ENCODE measurements at places on chromosomes 5 and 9.

GRCh38 chr9:15961217-15961616 lies 408.4 kb downstream of the CCDC171 start:
- no peak for DNase-seq

DNA sequence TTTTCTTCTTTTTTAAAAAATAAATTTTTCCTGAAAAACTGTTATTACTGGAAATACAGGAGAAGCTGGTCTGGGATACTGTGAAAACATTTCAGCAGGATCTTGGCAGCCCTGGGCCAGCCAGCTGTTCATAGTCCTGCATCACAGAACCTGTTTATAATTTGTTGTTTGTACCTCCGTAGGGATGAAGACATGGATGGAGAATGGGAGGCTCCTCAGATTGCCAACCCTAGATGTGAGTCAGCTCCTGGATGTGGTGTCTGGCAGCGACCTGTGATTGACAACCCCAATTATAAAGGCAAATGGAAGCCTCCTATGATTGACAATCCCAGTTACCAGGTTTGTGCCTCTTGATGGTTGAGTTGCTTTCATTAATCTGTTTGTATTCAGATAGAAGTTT lies 12.4 kb upstream of the MAML1 start:
- no peak for DNase-seq

DNA sequence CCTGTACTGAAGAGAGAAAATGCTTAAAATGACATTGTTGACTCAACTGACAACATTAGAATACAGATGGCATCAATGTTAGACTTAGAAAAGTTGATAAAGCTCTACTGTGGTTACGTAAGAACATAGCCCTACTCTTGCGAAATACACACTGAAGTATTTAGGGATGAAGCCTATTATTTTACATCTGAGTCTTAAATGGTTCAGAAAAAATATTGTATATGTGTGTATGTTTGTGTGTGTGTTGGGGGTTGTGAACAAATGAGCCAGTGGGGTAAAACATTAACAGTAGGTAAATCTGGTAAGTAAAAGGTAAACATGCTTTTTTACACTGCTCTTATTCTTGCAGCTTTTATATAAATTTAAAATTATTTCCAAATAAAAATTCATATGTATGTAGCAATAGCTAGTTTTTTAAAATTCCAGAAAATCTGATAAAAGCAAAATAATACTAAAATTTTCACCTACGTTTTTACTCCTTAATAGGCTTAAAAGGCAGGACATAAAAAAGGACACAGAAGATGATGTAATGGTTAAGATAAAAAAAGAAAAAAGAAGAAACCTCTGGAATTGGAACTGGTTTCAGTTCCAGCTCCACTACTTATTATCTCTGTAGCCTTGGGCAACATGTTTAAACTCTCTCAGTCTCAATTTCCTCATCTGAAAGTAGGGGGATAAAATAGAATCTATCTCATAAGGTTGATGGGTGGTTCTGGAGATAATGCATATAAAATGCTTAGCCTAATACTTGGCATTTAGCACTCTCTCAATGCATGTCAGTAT lies 44.3 kb downstream of the GARNL3 start:
- DNase-seq: no peak

- DNase-seq: no peak
Observed at GRCh38 chr5:93579692-93580062, 1.3 kb downstream of the NR2F1-AS1 start.

DNA sequence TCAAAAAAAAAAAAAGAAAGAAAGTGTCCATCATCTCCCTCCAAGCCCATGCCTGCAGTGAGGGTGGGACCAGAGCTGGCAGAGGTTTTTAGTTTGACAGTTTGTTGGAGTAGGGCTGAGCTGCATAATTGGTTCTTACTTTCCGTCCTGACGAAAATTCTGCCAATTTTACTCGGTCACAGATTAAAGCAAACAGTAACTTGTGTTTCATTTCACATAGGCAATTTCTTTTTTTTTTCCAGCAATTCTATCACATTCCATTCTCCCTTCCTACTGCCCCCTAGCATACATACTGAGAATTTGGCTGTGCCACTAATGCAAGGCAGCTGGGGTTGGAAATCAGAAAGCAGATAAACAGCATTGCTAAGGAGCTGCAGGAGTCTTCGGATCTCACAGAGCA lies 132.4 kb downstream of the FRMD3 start:
- no peak for DNase-seq

DNA sequence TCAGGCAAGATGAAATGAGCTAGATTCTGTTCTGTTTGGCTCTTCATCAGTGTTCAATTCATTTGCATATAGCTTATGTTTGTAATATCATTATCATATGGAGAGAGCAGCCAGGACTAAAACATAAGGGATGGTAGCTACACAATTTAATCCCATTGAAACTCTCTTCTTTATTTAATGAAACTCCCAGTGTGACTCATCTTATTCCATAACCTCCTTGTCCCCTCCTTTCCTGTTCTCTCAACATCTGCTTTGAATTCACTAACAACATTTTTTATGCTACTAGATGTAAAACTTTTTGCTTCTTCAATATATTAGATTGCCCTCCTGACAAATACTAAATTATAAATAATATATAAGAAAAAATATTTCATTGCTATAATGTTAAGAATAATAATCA lies 1823.4 kb downstream of the MAT2B start:
- DNase-seq: no peak

GRCh38 chr5:113050721-113051382 lies 74.3 kb downstream of the DCP2 start:
- no peak for DNase-seq

GRCh38 chr9:16410601-16411280 lies 459.7 kb downstream of the BNC2 start:
- DNase-seq: no peak

- DNase-seq: no peak
Observed at GRCh38 chr5:177987326-177987725, 8.7 kb downstream of the PROP1 start.

DNA sequence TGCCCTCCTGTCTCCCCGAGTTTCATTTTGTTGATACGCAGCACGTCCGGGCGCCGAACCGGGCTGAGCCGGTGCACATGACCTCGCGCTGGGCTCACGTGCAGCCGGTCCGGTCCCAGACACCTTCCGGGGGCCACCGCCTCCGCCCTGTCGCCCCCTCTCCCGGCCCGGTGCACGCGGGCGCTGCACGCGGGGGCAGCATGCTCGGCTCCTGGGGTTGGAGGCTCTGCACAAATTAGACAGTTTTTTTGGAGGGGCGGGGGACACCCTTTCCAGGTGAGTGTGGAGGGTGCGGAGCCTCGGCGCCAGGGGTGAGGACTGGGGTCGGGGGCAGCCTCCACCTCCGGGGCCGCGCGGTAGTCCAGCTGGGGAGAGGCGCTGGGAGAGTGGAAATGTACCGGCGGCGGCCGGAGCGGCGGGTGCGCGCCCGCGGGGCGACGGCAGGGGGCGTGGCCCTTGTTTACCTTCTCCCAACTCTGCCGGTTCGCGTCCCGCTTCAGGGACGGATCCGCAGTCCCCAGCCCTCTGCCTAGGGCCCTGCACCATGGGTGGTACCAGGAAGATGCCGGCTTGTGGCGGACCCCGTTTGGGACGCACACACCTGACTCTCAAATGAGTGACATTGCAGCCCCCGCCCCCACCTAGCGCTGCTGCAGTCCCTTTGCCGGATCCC lies 1.1 kb downstream of the JADE2 start:
- peak; percentile 96 for DNase-seq

Data from lower leg skin (tissue), 4 donors.